SHP77 (cell line): ENCODE measurements at places on chromosomes 3 and 15.

DNA sequence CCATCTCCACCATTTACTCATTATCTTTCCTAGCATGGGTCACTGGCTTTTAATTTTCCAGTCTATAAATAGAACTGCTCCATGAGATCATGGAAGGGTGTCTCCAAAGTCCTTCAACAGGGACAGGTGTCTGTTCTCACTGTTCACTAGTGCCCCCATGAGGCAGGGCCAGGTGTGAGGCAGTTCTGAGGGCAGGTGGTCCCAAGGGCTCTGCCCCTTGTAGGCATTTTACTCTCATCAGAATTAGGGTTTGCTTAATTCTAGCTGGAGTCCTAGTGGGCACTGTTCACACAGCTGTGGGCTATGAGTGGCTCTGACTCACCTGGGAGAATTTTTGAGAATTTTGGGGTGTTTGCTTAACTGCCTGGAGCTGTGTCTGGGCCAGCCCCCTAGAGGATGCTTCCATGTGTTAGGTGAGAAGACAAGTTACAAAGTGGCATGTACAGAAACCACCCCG, 248.0 kb upstream of the LYSMD4 start:
- DNase-seq: no peak

DNA sequence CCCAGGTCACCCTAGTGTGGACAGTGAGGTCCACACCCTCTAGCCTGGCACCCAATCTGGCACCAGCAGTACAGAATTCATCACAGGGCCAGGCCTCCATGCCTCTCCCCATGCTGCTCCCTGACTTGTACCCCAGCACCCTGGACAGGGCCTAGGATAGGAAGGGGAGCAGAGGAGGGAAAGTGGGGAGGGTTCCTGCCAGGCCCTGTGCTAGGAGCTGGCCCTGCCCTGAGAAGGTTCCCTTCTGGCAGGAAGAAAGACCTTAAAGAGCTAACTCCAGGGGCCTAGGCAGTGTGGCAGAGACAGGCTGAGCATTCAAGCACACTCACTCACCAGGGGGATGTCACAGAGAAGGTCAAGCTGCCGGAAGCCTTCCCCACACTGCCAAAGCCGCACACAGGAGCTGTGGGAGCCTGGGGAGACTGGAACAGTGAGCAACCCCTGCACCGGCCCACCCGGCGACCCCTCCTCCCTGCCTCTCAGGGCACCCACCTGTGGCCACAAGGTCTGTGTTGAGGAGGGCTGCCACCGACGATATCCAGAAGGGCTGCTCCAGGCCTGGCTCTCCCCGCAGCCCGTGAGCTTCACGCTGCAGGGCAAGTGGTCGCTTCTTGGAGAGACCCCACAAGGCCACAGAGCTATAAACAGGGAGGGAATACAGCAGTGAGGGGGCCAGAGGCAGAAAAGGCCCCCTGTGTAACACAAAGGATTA, 7.4 kb downstream of the RRP9 start:
- DNase-seq: no peak

GRCh38 chr3:11764931-11765363, 81.7 kb downstream of the TAMM41 start:
- DNase-seq: no peak

GRCh38 chr15:64858021-64858575, 16.4 kb downstream of the PLEKHO2 start:
- no peak for DNase-seq

DNA sequence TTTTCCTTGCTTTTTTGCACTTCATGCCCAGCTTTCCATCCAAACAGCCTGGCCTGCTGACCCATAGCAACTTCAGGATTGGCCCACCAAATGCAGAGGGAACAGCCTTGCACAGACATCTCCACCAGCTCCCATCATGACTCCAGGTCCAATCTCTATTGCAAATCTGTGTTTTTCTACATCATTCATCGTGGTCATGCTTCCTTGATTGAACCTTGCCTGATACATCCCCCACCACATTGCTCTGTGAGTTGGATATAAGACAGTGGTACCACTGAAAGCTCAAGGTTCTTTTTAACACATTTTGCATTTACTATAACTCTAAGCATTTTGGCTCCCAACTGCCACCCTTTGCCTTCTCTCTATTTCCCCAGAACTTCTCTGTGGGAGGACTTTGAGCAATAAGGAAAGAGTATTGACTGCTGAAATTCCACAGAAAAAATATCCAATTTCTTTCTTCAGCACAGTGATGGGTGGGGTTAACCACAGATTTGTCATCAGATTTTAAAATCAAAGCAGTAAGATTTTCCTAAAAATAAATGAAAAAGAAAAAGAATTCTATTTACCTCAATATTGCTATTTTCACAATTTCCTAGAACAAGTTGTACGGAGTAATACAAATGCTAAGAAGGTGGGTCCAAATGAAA, 114.6 kb upstream of the GALNT15 start:
- DNase-seq: no peak

DNA sequence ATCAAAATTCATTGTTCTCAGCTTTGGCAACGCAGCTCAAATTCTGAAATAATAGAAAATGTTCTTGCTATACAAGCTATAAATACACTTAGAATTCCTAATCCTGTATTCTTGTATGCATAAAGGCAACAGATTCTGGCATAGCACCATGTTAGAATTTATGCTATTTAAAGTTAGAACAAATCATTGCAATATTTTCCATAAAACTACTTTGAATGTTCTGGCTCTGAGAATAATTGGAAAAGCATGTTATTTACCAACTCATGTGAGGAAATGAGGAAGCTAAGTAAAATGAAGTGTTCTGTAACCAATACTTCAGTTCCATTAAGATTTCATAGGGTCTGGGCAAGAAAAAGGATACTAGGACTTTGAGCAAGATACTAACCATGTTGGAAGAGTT, 888.9 kb downstream of the SQOR start:
- no peak for DNase-seq

DNA sequence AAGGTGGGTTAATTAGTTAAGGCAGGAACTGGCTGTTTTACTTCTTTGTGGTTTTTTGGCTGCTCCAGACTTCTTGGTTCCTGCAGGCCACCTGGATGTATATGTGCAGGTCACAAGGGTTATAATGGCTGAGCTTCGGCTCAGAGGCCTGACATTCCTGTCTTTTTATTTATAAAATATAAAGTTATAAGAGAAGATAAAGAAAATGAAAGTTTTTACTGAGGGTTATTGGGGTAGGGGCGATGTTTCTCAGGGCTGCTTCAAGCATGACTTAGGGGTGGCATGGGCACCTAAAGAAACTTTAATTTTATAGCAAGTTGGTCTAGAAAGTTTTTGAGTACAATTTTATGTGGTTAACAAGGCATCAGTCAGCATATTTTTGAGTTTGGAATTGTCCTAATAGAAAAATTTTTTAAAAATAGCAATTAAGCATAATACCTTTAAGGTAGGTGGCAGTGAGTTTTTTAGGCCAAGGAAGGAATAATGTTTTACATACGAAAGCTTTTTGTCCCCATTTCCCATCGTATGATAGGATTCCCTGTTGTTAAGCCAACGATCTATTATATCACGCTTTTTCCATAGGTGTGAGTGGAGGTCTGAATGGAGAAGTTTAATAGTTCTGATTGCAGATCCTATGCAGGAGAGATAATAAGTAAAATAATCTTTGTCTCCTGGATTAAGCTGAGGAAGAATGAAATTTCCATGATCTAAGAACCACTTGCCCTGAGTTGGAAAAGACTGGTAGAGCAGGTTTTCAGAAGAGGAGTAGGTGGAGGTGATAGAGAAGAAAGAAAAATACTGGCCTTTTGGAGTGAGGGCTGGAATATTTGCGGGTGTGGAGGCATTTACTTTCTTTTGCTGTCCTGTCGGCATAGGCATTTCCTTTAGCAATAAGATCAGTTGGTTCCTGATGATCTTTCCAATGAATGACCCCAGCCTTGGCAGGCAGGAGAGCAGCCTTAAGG, 10.1 kb downstream of the STRIT1 start:
- no peak for DNase-seq

DNA sequence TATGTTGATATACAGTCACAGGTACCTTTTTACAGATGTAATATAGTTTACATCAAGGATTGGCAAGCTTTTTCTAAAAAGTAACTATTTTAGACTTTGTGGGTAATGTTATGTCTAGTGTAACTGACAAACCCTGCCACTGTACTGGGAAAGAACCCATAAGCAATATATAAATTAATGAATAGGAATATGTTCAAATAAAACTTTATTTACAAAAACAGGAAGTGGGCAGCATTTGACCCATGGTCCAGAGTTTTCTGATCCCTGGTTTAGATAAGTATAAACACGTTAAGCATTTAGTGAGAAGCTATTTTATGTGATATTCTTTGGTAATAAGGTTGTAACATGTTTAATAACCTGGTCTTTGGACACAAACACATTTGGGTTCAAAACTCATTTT, 915.2 kb upstream of the ROBO1 start:
- no peak for DNase-seq

DNA sequence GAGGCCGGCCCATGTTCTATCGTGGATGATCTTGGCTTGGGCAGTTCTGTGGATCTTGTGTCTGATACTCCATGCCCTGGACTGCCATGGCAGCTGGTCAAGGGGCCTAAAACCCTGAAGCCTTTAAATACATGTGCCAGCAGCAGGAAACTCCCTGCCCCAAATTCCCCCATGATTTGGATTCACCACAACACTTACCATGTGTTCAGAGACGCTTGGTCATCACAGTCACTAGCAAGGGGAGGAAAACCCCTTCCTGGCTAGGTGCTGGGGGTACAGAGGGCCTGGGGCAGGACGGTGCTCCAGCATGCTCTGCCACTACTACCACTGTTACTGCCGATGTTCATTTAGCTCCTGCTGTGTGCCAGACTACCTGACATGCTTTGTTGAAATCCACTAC, 94.4 kb downstream of the DNAJB8 start:
- DNase-seq: no peak

- DNase-seq: no peak
Measured at GRCh38 chr15:74541494-74542165, 610 bp downstream of the ARID3B start.

GRCh38 chr3:47420044-47420430, 39.2 kb downstream of the PTPN23 start:
- DNase-seq: no peak

DNA sequence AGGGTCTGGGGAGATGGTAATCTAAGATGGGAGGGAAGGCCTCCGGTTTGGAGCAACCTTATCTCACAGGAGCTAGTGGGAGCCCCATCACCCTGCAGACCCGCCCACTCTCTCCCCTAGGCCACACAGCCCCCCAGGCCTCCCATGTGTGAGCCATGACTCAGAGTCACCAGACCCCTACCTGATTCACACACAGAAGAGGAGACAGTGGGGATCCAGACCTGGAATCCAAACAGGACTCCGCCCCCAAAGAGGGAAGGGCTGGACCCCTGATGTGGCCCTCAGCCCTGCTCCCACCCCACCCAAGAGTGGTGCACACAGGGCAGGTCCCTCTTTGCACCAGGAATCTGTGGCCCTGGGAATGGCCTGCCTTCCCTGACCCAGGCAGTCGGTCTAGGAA, 97.4 kb downstream of the ADCY5 start:
- no peak for DNase-seq

DNA sequence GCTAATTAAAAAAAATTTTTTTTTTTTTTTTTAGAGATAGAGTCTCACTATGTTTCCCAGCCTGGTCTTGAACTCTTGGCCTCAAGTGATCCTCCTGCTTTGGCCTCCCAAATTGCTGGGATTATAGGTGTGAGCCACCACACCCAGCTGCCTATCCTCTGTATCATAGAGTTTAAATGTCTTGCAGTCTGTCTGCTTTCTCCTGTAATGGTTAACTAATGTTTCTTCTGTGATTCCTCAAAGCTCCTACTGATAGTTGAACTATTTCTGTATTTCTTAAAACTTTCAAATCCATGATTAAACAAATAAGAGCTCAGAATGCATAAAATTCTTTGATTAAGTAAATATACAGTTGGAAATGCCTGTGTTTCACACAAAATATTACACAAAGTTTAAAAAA, 115.4 kb upstream of the TPM1 start:
- no peak for DNase-seq

DNA sequence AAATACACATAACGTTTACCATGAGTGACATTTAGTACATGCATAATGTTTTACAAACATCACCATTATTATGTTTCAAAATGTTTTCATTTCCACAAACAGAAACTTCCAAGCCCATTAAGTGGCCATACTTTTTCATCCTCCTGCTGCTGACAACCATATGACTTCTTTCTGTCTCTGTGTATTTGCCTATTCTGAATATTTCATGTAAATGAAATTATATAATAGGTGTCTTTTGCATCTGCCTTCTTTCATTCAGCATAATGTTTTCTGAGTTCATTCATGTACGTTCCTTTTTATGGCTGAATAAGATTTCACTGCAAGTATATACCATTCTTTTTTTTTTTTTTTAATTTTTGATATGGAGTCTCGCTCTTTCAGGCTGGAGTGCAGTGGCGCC, 209.0 kb downstream of the DOCK3 start:
- no peak for DNase-seq

DNA sequence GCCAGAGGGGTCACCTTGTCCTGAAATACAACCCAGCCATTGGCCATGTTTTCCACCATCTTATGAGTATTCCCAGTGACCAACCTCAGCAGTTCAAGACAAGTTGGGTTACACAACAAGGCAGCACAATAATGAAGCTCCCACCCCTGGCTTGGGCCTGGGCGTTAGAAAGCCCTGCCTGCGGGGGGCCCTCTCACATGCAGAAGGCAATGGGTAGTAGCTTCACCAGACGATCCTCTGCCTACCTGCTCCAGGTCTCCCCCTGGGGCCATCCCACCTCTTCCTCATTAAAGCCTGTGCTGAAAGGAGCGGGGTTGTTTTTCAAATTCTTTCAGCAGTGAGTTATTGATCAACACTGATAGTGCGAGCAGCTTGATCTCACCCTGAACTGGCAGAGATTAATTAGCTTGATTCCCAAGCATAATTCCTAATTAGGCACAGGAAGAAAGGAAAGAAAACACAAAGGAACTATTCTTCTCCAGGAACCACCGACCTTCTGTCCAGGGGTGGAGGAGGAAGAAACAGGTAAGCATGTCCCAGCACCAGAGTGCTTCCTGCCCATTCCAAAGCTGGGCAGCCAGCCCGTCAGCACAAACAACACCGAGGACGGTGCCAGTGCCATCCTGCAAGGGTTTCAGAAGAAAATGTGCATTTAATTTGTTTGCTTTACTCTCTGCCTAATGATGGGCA, 79.7 kb upstream of the CGNL1 start:
- no peak for DNase-seq

DNA sequence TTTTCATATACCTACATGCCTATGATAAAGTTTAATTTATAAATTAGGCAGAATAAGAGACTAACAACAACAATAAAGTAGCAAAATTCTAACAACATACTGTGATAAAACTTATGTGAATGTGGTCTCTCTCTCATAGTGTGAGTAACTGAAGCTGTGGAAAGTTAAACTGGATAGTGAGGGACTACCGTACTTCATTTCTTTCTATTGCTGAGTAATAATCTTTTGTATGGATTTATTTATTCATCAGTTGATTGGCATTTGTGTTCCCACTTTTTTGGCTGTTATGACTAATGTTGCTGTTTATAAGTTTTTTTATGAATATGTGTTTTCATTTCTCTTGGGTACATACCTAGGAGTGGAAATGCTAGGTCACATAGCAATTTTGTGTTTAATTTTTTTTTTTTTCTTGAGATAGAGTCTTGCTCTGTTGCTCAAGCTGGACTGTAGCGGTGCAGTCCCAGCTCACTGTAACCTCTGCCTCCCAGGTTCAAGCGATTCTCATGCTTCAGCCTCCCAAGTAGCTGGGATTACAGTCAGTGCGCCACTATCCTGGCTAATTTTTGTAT, 41.0 kb downstream of the RNF111 start:
- DNase-seq: no peak
